Lower leg skin (tissue), 4 donors: ENCODE measurements at places on chromosomes 5 and 9. TPM values are rescaled to one million over a fixed set of nuclear protein-coding genes. Genes with fewer than 3 reads are reported as not detected.

- no peak for DNase-seq
Measured at GRCh38 chr9:74138182-74138581, 359.0 kb upstream of the RORB start.

Gene CYLC2
- not detected for total RNA-seq

GRCh38 chr9:114629563-114630090 is 18.5 kb downstream of the TMEM268 start:
- no peak for DNase-seq

DNA sequence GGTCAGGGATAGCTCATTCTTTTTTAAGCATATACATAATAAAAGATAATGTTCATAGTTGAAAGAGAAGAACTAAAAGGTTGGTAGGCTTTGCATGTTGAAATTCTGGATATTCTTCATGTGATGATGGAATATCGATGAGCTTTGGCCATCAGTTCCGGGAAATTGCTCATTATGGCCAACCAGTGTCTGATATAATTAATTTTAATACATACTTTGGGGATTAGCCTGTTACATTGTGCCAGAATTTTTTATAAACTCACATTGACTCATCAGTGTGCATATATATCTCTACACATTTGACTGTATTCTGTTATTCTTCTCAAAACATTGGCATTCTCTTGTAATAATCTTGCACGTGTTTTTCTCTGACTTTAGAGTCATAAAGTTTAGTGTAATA is 84.3 kb downstream of the NNT start:
- no peak for DNase-seq

Gene MEIKIN
- total RNA-seq = not detected

- no peak for DNase-seq
Measured at GRCh38 chr5:16411741-16412455, 53.7 kb downstream of the ZNF622 start.

Gene PHYHD1
- 51.1 TPM for total RNA-seq

Gene ENC1
- total RNA-seq = 14.1 TPM

- no peak for DNase-seq
Measured at GRCh38 chr9:132516911-132517310, 65.5 kb upstream of the BARHL1 start.

DNA sequence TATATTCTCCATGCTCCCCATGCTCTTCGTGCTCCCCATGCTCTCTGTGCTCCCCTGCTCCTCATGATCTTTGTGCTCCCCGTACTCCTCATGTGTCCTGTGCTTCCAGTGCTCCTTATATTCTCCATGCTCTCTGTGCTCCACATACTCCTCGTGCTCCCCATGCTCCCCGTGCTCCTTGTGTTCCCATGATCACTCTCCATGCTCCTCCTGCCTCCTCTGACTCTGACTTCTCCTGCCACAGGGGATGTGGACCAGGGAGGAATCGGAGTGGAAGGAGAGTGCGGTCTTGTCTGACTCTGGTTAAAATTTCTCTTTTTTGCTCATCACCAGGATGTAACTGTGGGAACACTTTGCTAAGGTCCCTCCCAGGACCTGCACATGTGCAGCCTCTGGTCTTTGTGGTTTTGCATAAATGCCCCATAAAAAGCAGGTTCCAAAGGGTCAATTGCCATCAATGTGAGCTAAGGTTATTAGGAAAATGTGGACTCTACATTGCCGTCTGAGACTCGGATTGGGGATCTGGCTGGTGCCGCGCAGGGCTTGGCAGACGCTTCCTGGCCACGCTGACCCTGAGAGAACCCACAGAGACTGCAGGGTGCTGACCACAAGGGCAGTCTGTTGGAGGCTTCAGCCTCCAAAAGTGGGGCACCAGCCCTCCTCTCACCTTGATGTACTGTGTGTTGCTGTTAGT is 52.5 kb downstream of the TRIP13 start:
- no peak for DNase-seq

- no peak for DNase-seq
Measured at GRCh38 chr5:111589316-111589715, 77.0 kb upstream of the STARD4 start.

Gene CDH18
- total RNA-seq = 0.29 TPM

DNA sequence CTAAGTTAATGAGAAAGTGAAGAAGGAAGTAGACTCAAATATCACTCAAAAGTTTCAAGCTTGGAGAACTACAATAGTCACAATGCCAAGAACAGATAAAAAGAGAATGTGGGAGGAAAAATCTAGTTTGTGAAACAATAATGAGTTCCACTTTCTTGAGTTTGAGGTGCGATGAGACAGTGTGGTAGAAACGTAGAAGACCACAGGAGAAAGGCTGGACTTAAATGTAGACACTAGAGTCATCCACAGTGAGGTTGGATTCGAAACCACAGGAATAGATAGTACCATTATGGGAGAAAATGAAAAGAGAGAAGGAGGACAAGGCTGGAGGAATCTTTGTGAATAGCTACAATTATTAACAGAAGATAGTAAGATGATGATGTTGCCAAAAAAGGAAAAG is 141.1 kb upstream of the LRRTM2 start:
- DNase-seq = no peak

Gene LHX3
- 0.42 TPM for total RNA-seq

- no peak for DNase-seq
Measured at GRCh38 chr9:68437785-68438184, 81.4 kb downstream of the PGM5 start.

Gene WDR36
- 21.3 TPM for total RNA-seq

DNA sequence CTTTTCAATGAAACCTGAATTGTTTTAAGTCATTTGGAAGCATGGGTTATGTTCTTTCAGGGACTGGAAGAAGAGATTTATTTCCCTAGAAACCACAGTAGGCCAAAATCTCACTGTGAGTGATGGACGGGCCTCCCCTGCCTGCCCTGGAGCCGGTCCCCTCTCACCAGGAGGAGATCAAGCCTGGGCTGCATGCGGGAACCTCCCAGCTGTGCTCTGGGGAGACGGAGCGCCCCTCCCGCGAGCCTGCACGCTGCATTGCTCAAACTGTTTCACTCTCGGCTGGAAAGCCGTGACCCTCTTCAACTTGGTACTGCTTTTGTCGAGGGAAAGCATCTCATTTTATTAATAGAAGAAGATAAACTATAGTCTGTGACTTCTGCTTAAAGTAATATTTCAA is 85.4 kb downstream of the IRX2 start:
- no peak for DNase-seq

Gene ADAMTS2
- total RNA-seq = 2.3 TPM

GRCh38 chr9:132878695-132879456 is at the start of gene SPACA9:
SPACA9 (plus strand) TSS chr9:132878898; CDS start chr9:132883948, 5,050 bp downstream.
- peak; percentile 95 for DNase-seq

Gene SPINK5
- total RNA-seq = 664 TPM

DNA sequence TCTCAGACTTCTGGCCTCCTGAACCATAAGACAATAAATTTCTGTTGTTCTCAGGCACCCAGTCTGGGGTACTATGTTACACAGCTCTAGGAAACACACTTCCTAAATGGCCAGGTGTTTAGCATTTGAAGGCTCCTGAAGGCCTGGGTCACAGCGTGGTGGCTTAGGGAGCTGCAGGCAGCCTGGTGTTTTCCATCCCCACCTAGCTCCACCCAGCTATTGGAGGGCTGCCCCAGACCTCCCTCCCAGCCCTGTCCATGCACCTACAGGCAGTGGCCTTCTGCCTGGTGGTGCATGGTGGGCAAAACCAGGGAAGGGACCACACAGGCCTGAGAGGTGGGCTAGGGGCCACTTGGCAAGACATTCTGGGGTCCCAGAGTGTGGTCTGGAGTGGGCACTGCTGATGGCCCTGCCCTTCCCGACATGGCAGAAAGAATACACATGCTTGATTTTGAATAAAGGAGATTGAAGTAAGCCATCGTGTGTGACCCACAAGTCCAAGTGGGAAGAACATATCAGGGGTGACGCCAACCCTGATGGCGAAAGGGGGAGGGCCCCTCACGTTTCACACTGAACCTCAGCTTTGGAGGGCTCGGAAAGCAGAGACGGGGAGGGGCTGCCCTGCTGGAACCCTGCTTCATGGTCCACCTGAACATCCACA is 1.3 kb upstream of the SUSD3 start:
- no peak for DNase-seq

DNA sequence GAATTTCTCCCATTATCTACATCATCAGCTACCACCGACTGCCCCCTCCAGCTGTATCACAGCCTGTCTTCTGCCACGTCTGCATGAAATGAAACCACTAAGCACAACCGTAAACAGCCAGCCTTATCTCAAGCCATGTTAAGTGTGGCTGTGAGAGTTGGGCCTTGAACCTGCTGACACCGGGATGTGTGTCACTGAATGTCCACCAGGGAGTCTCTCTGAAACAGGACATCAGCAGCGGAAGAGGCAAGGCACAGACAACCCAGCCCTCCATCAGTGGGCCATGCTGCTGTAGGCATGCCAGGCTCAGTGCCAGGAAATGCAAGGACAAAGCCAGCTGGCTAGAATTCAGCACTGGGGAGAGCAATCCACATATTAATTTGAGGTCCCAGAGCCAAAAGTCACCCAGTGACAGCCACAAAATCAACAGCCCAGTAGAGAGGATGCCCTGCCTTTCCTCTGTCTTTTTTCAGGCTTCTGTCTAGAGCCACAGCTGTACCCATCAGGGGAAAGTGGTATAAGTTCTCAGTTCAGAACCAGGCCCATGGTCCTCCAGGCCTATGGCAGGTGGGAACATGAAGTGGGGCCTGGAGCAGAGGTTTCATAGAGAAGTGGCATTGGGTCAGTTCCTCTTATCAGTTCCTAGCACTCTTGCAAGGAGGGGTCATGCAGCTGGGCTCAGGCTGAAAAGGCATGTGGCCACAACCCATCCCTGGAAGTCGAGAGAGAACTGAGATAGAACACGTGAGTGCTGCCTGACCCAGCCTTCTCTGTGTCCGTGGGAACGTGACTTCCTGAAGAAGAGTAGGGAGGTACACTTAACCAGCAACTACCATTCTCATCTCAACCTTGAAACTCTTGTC is 199.4 kb downstream of the ESM1 start:
- no peak for DNase-seq

Gene LCP2
- total RNA-seq = 4.6 TPM

Gene FCN1
- total RNA-seq = 0.83 TPM

GRCh38 chr9:107242073-107243030 is 40.7 kb upstream of the RAD23B start:
- DNase-seq = no peak

- DNase-seq = no peak
Measured at GRCh38 chr9:135789838-135790291, 87.9 kb downstream of the KCNT1 start.

DNA sequence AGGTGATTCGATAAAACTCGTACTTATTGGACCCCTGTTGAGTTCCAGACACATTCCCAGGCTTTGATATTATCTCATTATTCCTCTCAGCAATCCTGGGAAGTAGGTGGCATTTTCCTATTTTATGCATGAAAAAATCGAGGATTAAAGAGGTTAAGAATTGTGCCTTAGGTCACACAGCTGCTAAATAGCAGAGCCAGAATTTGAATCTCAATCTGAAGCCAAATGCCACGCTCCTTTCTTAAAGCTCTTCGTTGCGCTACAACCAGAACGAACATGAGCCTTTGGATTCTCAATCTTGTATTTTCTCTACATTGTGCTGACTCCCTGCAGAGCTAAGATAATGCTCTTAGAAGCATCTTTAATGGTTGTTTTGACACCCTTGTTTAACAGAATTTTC is 527.8 kb upstream of the TLE4 start:
- DNase-seq = no peak

Gene PLGRKT
- total RNA-seq = 10.8 TPM

Gene CA9
- 3.2 TPM for total RNA-seq

DNA sequence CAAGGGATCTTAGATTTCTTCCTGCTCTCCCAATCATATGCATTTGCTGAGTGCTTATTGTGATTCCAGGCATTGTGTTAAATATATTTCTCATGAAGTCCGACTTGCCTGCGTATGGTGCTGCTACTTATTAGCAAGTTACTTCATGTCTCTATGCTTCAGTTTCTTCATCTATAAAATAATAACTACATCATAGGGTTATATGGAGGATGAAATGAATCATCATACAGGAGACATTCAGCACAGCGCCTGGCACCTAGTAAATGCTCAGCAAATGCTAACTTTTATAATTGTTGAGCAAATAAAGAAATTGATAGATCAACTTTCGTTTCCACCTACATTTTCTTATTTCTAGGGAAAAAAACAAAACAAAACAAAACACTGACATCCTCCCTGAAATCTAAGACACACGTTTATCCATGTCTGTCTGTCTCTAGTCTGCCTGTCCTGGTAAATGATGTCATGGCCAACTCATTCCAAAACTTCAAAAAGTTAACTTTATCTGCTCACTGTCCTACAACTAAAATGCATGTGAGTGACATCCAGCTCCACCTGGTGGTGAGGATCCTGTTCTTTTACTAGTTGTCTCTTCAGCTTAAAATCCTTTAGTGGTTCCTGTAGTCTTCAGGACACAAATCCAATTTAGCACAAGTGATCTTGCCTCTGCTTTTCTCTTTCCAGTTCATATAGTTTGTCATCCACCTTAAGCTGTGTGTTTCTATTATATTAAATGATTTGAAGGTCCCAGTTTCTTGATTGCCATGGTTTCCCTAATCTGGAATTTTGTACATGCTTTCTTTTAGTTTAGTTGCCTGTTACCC is 27.7 kb downstream of the PPP3R2 start:
- DNase-seq = no peak

GRCh38 chr5:1731091-1731639 is 68.5 kb downstream of the MRPL36 start:
- peak; percentile 61 for DNase-seq

DNA sequence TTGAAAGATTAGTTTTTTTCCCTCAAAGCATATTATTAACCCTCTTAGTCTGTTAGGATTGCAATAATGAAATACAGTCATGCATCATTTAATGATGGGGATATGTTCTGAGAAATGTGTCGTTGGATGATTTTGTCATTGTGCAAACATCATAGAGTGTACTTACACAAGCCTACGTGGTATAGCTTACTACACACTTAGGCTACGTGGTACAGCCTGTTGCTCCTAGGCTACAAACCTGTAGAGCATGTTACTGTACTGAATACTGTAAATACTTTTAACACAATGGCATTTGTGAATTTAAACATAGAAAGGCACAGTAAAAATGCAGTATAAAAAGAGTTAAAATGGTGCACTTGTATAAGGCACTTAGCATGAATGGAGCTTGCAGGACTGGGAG is 132.7 kb downstream of the PDE8B start:
- no peak for DNase-seq

DNA sequence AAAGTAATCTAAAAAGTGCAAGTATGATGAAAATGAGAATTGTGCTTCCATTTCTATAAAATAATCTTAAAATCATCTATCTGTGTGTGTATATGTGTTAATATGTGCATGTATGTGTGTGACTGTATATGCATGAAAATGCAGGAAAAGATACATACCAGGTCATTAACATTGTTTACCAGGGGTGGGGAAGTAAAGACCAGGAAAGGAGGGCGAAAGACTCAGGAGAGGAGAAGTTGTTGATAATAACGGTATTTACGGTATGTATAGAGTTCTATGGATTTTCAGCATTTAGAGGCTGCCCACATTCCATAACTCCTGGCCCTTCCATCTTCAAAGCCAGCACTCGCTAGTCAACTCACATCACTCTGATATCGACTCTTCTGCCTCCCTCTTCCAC is 111.0 kb upstream of the SPDL1 start:
- no peak for DNase-seq

Gene HBEGF
- 19.6 TPM for total RNA-seq

GRCh38 chr9:74117731-74118130 is 379.4 kb upstream of the RORB start:
- no peak for DNase-seq
